ENCODE measurements at places on chromosomes 12 and 14.
A peak's percentile ranks its signal among the peaks of the same experiment; 100 is the strongest.

- H3K4me3 ChIP-seq = no peak overlapping the region
- H3K27ac ChIP-seq = no peak overlapping the region
- no peak for DNase-seq
- peaks cover 5% of the 10 kb centered on the region for H3K36me3 ChIP-seq
- H3K4me1 ChIP-seq = no peaks in the 10 kb centered on the region
- no peaks in the 10 kb centered on the region for H3K27me3 ChIP-seq
These were observed 15.4 kb downstream of the MON2 start for GRCh38 chr12:62481843-62482540.

DNA sequence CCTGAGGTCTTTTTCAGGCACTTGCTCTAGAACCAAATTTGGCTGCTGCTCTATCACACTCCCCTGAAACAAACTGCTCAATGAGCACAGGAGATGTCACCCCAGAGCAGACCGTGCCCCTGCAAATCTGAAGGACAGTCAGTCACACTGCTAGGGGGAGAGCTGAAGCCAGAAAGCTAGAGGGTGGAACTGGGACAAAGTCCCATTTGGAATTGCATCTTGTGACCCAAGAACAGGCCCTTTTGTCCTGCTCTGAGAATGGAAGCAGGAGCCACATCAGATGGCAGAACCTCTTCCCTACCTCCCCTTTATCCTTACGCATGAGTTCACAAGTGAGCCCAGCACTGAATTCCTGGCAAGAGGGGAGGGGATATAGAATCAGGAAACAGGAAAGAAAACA lies 64.7 kb downstream of the MAP3K9 start:
- H3K4me3 ChIP-seq = no peak overlapping the region
- H3K4me1 ChIP-seq = no peaks in the 10 kb centered on the region
- H3K27ac ChIP-seq = no peak overlapping the region
- no peaks in the 10 kb centered on the region for H3K27me3 ChIP-seq

- H3K27me3 ChIP-seq = no peaks in the 10 kb centered on the region
- no peak overlapping the region for H3K27ac ChIP-seq
- H3K36me3 ChIP-seq = peaks cover 60% of the 10 kb centered on the region
- no peak for DNase-seq
- H3K4me1 ChIP-seq = no peaks in the 10 kb centered on the region
These were observed 198.9 kb upstream of the RGS6 start for GRCh38 chr14:71733210-71733883.

DNA sequence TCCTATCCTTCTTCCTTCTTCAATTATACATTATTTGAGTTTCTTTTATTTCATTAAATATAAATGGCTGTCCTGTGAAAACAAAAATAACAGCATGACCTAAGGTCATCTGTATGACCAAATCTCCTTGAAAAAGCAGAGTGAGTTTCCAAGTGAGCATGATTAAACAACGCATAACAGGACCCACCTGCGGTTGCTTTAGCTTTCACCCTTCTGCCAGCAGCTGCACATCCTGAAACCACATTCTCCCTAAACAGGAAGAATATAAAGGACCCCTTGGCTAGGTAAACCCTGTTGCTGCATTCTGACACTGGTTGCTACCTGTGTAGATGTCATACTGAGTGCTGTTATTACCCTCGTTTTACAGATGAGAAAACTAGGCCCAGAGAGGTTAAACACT lies 42.8 kb upstream of the CPM start:
- no peak for DNase-seq
- no peaks in the 10 kb centered on the region for H3K4me1 ChIP-seq
- no peak overlapping the region for H3K4me3 ChIP-seq
- no peak overlapping the region for H3K27ac ChIP-seq
- no peaks in the 10 kb centered on the region for H3K36me3 ChIP-seq

GRCh38 chr12:121513464-121514183 lies 67.2 kb downstream of the KDM2B start:
- H3K27me3 ChIP-seq = no peaks in the 10 kb centered on the region
- peak overlapping the region; percentile 66 for H3K27ac ChIP-seq
- DNase-seq = peak; percentile 32
- H3K36me3 ChIP-seq = peaks cover 13% of the 10 kb centered on the region

DNA sequence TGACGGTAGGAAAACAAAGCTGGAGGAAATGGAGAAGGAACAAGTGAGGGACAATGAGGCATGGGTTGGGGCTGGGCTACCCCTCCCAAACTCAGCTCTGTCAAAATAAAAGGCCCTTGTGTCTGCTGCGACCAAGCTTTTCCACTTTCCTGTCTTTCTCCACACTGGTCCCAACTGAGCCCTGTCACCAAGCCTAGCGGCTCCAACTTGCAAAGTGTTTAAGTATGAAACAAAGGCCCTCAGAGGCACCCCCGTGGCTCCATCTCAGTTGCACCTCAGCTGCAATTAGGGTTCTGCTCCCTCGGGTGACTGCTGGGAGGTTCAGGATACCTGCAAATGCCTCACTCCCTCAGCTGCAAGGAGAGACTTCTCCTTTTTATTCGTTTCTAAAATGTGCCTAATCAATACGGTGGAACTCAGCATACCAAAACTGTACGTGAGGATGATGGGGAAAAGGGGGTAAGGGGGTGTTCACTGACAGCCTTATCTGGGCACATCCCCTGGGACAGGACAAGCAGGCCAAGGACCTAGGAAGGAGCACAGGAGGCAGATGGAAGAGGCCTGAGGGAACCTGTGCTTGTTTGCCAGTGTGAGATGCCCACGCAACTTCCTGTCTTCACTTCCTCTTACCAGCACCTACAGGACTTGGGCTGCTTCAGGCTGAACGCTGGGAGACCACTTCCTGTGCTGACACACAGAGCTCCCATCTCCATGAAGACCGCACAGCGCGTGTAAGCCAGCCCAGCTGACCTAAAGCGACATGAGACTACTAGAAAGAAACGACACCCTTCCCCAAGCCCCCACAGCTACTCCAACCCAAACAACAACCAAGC lies 8.9 kb downstream of the VAMP1 start:
- DNase-seq = peak; percentile 95
- H3K4me1 ChIP-seq = peaks cover 57% of the 10 kb centered on the region
- no peaks in the 10 kb centered on the region for H3K27me3 ChIP-seq
- H3K36me3 ChIP-seq = peaks cover 70% of the 10 kb centered on the region
- peak overlapping the region; percentile 88 for H3K27ac ChIP-seq

DNA sequence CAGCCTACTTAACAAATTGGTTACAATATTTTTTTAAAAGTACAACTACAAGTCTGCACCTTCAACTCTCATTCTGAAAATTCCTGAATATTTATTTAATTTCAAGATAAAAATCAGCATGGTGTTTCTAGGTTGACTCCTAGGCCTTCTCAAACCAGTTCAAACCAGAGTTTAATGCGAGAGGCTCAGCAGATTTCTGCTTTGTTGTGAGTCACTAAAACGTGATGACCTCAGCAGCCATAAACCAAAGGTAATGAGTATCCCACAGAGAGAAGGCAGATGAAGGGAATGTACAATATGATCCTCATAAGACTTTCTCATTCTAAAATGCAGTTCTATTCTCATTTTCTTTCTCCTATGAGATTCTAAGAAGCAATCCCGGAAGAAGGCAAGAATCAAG lies 1.5 kb downstream of the PRDM4 start:
- H3K27ac ChIP-seq = no peak overlapping the region
- peaks cover 15% of the 10 kb centered on the region for H3K4me1 ChIP-seq

DNA sequence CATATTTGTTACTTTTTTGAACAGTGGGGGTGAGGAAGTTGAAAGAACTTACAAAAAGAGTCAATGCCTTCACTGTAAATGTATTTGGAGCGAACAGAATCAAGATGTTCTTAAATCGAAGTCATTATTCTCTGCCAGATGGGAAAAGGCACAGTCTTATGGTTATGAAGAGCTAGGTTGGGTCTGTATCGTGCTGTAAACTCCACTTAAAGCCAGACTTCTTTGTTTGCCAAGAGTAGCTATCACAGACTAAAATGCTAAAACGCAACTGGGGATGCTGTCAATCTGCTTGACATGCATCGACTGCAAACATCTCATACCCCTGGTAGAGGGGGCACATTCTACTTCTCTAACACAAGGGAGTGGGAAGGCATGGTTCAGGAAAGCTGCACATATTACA lies 160.4 kb downstream of the DACT1 start:
- no peak overlapping the region for H3K27ac ChIP-seq
- DNase-seq = no peak
- H3K36me3 ChIP-seq = no peaks in the 10 kb centered on the region
- no peaks in the 10 kb centered on the region for H3K4me1 ChIP-seq
- no peak overlapping the region for H3K4me3 ChIP-seq
- H3K27me3 ChIP-seq = no peaks in the 10 kb centered on the region

DNA sequence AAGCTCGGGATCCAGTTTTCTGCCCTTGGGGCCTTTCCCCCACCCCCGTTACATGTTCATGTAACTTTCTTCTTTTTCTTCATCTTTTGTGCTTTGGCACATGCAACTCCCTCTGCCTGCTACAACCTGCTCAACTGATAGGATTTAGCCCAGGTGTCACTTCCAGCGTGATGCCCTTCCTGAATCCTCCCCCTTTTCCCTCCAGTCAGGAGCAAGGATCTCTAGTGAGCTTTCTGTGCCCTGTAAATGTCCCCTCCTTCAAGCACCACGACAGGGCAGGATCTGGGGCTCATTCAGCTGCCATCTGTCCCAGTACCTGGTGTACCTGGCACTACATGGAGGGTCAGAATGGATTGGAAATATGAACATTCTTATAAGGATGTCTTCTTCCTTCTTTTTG lies 15.3 kb downstream of the PELI2 start:
- no peak for DNase-seq
- no peak overlapping the region for H3K4me3 ChIP-seq
- H3K27me3 ChIP-seq = no peaks in the 10 kb centered on the region
- no peak overlapping the region for H3K27ac ChIP-seq
- no peaks in the 10 kb centered on the region for H3K36me3 ChIP-seq

DNA sequence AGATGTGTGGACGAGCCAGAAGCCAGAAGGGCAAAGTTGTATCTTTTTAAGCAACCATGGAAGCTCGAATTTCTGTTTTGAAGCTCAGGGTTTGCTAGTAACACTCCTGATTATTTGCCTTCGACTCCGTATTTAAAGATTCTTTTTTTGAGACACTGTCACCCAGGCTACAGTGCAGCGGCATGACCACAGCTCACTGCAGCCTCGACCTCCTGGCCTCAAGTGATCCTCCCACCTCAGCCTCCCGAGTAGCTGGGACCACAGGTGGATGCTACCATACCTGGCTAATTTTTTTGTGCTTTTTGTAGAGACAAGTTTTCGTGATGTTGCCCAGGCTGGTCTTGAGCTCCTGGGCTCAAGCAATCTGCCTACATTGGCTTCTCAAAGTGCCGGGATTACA lies 18.7 kb upstream of the OASL start:
- H3K4me1 ChIP-seq = peaks cover 16% of the 10 kb centered on the region
- H3K36me3 ChIP-seq = no peaks in the 10 kb centered on the region
- H3K27me3 ChIP-seq = no peaks in the 10 kb centered on the region
- no peak overlapping the region for H3K4me3 ChIP-seq
- no peak for DNase-seq

DNA sequence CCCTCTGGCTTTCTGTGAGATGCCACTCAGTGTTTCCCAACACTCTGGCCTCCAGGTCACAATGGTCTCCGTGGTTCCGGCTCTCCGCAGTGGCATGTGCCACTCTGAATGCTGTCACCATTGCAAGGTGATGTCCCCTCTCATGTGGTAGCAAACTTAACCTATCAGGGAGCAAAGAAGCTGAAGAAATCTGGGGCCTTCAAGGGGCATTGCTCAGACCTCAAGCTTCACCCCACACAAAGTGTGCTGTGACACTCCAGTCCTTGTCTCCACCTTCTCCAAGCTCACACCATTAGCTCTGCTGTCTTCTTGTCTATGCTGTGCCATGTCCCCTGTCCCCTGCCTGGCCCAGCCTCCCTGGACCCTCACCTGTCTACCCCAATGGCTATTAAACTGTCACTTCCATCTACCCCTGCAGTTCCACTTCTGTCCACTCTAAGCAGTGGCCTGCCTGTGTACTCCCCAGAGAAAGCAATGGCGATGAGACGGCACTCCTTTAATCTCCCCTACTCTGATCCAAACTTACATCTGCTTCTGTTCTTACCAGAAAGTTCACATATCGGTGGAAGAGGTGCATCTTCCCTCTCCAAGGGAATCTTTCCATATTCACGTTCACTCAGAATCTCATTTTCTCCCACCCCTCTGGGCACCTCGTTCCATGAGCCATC lies 93.7 kb downstream of the DHRS2 start:
- no peaks in the 10 kb centered on the region for H3K4me1 ChIP-seq
- H3K36me3 ChIP-seq = no peaks in the 10 kb centered on the region
- H3K27ac ChIP-seq = no peak overlapping the region
- no peak for DNase-seq
- H3K4me3 ChIP-seq = no peak overlapping the region
- no peaks in the 10 kb centered on the region for H3K27me3 ChIP-seq

DNA sequence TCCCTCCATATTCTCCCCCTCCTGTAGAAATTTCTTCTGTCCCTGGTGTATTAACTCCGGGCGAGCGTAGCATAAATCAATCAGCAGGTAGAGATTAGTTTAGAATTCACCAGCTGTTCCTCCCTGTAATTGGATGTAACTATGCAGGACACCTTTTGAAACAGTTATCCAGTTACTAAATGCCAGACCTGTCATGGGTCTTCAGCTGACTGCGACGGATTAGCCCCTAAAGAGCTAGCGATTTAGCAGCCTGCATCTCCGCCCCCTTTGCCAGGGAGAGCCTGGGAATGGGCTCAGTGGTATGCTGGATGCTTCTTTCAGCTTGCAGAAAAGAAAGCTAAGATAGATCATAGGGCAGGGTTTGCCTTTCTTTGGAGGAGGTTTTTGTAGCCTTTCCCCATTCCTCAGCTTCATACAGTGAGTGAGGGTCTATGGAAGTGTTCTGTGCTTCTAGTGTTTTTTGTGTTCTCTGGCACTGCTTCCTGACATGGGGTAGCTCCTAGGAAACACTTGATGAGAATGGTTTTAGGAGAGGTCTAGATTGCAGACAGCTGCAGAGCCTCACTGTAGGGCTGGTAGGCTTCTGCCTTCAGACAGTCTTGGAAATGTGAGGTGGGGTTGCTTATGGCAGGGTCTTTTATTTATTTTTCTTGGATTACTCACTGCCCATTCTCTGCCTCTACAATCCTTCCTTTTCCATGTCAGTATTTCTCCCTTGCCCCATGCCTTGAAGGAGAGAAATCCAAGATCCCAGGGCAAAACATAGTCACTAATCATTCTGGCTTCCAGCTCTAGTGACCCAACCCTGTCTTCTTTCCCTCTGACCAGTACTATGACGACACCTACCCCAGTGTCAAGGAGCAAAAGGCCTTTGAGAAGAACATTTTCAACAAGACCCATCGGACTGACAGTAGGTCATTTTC lies 16.7 kb downstream of the COPZ1 start:
- no peak overlapping the region for H3K27ac ChIP-seq
- DNase-seq = no peak
- H3K4me1 ChIP-seq = no peaks in the 10 kb centered on the region
- peaks cover 56% of the 10 kb centered on the region for H3K36me3 ChIP-seq

- no peak overlapping the region for H3K4me3 ChIP-seq
- H3K27me3 ChIP-seq = no peaks in the 10 kb centered on the region
- no peaks in the 10 kb centered on the region for H3K4me1 ChIP-seq
These were observed 174.5 kb downstream of the FBXL14 start for GRCh38 chr12:1419849-1420371.
